ENCODE measurements at places on chromosomes 12 and 14. TPM values are rescaled to one million over a fixed set of nuclear protein-coding genes. Genes with fewer than 3 reads are reported as not detected.

The MYRFL gene
- total RNA-seq, result 1.9 TPM

The ACSS3 gene
- not detected for total RNA-seq

The ALG10 gene
- 4.4 TPM for total RNA-seq

The TSHR gene
- not detected for total RNA-seq

The NGB gene
- not detected for total RNA-seq

The MANSC4 gene
- not detected for total RNA-seq

The OVCH1 gene
- not detected for total RNA-seq

The ADSS1 gene
- total RNA-seq, result 13.1 TPM

The CCDC175 gene
- not detected for total RNA-seq

The SOAT2 gene
- not detected for total RNA-seq

The SLC5A8 gene
- total RNA-seq, result not detected

The MLF2 gene
- total RNA-seq, result 348 TPM

The AMN gene
- 3.8 TPM for total RNA-seq

The LALBA gene
- not detected for total RNA-seq

The NAV3 gene
- total RNA-seq, result 0.74 TPM

The TMTC1 gene
- 5.1 TPM for total RNA-seq
